ENCODE measurements at places on chromosomes 3 and 15.

DNA sequence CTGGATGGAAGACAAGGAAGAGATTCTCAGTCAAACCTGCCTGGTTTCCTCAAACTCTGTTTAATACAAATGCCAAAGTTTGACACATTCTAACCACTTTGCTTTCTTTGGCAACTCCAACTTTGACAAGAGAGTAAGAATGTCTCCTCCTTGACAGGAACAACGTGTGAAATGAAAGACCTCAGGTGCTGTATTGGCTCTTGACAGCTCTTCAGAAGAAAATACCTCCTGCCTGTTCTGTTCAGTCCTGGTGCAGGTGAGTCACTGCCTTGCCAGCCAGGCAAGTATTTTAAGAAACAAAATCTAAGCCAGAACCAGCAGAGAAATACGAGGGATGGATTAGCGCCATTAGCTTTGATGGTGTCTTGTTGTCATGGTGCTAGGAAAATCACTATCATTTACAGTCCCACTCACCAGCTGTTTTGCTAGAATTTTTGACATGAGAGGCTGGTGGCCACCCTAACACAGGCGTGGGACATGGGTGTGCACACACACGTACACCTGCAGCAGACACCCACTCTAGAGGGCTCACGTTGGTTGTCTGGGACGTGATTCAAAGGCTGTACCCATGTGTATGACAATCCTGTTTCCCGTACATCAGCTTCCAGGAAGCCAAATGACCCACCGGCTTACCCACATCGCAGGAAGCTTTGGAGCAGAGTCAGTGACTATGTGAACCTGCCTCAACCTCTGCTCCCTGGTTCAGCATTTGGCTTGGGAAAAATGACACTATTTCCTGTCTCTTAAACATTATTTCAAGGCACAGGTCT lies 60.4 kb downstream of the CCNL1 start:
- no peak for DNase-seq

DNA sequence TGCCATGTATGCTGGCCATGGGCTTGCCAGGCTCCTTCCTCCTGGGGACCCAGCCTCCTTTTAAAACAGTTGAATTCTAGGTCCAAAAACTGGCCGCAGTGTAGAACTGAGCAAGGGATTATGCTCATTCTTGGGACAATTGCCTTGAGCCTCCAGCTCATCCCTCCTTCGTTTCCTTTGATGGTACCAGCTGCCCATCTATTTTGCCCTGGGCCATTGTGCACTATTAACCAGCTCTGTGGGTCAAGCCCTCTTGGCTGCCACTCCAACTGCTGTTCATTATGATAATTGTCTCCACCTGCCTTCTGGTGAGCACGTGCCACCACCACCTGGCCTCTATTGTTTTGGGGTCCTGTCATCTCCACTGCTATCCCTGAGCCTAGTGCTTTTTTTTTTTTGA lies 75.8 kb upstream of the SYN2 start:
- peak; percentile 13 for DNase-seq

DNA sequence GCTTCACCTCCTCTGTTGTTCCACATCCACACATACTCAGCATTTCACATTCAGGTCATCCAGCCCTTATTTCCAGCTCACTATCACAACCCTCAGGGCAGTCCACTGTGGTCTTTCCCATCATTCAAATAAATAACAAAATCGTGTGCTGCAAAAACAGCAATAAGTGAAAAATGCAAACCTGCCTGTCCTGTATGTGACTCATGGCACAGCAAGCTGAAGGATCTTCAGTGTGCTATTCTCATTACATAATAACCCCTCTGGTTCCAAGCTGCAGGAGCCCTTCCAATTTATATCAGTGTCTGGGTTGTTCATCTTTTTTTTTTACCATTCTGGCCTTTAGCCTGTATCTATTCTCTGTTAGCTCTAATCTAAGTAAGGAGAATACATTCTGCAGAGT lies 185.3 kb upstream of the UBE2E2 start:
- no peak for DNase-seq

GRCh38 chr15:50256188-50257041 lies 9.1 kb downstream of the HDC start:
- DNase-seq, result no peak

DNA sequence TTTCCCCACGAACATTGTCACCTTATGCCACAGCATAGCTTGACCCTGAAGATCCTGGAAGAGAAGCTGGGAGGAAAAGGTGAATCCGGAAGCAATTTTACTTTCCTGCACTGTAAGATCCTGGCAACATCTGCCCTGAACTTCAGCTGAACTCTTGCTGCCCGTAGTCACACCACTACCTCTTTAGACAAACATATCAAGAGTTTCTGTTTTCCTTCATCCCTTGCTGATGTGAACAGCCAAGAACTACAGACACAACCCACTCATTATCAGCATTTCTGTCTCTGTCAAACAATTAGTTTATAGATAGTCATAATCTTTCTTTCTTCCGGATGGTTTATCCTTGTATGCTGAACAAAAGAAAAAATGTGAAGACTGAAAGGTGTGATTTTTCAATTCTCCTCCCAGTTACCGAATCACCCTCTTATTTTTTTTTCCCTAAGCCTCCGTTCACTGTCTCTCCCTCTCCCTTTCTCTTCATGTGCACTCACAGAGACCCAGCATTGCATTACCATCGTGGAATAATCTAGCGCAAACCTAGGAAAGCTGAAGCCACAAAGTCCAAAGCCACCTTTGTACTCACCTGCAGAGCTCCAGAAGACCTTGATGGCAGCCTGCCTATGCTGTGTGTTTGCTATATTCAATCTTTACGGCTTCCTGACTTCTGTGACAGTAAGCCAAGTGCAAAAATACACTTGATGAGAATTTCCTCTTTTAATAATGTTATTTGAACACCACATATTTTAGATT lies 229.2 kb downstream of the CDIN1 start:
- DNase-seq, result no peak

DNA sequence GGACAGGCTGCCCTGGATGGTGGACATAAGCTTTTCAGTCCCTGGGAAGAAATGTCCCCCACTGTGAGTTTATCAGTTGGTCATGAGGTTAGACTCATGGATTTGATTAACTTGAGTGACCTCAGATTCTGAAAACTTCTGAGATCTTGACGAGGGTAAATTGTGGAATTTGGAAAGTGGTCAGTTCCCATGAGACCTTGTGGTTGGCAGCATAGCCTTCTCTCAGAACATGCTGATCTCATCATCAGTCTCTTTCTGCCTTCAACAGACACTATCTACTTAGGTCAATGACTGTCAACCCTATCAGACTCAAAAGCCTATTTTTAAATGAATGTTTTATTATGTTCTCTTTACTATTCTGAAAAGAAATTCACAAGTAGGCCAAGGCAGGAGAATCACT lies 45.6 kb upstream of the NDUFB4 start:
- DNase-seq, result no peak

DNA sequence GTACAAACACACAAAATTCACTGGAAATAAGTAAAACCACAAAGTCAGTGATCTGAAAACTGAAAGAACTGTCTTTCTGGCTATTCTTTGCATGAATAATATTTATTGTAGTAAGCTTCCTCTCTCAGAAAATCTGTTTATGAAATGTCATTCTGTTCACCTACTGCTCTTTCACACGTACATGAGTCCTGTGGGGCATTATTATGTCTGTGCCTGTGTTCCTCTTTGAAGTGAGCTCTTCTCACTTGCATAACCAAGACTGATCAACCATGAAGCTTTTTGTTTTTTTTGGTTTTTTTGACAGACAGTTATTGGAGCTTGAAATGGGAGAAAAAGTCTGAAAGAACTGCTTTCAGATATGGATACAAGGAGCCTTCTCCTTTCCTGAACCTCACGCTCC lies 195.8 kb downstream of the PLCH1 start:
- DNase-seq, result no peak

DNA sequence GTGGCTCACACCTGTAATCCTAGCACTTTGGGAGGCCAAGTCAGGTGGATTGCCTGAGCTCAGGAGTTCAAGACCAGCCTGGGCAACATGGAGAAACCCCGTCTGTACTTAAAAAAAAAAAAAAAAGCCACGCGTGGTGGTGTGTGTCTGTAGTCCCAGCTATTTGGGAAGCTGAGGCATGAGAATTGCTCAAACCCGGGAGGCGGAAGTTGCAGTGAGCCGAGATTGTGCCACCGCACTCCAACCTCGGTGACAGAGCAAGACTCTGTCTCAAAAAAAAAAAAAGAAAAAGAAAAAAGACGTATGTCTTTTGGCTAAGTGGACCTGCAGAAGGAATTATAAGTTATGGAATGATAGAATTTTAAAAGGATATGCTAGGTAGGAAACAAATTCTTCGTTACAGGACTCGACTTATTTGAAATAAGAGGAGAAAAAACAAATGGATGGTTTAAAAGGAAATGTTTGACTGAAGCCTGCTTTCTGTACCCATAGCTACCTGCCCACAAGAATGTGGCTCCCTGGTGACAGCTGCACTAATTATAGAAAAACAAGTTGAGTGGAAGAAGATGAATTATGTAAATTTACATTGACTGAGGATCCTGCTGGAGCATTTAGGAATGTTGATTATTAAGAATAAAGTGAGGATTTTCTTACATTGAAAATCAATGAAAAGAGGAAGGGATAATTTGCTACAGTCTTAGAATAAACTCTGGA lies 36.0 kb upstream of the SKIL start:
- DNase-seq, result no peak

GRCh38 chr15:31263751-31264558 lies 62.7 kb upstream of the KLF13 start:
- peak; percentile 64 for DNase-seq

- DNase-seq, result no peak
These were observed 6.6 kb upstream of the CCR8 start for GRCh38 chr3:39322936-39323335.

DNA sequence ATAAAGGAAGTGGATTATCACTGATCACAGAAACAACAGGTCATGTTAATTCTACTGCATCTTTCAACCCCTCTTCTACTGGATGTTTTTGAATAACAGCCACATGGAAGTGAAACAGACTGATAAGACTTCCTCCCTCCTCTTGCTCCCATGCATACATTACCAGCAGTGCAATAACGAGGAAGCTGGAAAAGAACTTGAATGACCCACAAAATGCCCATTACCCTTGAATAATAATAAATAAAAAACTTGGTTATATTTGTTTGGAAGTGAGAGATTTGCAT lies 51.6 kb downstream of the RARB start:
- no peak for DNase-seq

DNA sequence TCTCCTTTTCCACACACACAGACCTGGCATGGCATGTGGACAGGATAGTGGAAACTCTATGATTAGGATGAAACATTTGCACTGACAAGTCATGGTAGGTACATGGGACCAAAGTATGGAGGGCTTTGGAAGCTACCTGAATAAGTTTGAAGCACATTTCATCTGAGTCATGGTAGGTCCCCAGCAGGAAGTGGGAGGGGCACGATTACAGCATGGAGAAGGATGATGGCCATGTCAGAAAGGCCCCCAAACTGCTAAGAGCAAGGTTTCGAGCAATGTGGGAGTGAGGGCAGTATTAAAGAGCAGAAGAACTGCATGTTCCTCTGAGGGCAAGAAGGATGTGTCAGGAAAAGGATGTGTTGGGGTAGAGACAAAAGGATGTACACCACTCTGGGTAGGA lies 51.5 kb upstream of the CSTA start:
- no peak for DNase-seq

GRCh38 chr3:23319366-23320312 lies 116.5 kb downstream of the UBE2E2 start:
- no peak for DNase-seq

- no peak for DNase-seq
These were observed 160.7 kb downstream of the BBX start for GRCh38 chr3:107683447-107683846.

GRCh38 chr3:130323503-130323902 lies 22.0 kb upstream of the COL6A5 start:
- no peak for DNase-seq

DNA sequence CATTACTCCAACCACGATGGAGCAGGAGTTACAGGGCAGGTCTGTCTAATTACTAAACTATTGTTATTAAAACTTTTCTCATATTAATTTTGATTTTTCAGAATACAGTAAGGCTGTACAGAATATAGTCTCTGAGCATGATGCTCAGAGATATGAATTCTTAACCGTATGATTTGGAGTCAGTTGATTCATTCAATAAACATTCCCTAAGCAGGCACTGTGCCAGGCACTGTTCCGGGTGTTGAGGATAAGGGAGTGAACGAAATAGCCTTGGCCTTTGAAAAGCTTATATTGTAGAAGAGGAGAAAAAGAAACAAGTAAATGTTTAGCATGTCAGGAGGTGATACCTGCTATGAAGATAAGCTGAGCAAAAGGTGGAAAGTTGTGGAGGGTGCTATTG lies 187.3 kb downstream of the KCNAB1 start:
- no peak for DNase-seq

- no peak for DNase-seq
These were observed 65.3 kb upstream of the CD96 start for GRCh38 chr3:111476701-111477100.

- no peak for DNase-seq
These were observed 29.7 kb upstream of the KLF13 start for GRCh38 chr15:31296646-31297574.

GRCh38 chr15:57273402-57273801 lies 102.9 kb upstream of the CGNL1 start:
- peak; percentile 90 for DNase-seq

GRCh38 chr3:175150812-175151401 lies 291.8 kb downstream of the NAALADL2 start:
- DNase-seq, result peak; percentile 68

DNA sequence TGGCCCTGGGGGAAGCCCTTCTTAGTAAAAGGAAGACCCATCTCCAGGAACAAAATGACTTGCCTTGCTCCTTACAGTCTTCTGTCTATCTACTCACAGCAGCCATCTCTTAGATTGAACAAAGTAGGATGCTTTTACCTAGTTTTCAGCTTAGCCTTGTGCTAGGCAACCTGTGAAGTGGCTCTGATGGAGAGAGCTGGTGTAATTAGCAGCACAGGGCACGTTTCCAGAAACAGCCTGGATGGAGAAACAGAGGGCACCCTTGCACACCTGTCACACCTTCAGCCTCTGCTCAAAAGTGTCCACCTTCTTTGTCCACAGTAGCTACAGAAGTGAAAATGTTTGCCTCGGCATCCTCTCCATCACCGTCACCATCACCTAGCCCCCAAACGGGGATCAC lies 292.9 kb downstream of the RORA start:
- DNase-seq, result peak; percentile 3

- DNase-seq, result no peak
These were observed 341.8 kb upstream of the TBL1XR1 start for GRCh38 chr3:177538750-177539730.

DNA sequence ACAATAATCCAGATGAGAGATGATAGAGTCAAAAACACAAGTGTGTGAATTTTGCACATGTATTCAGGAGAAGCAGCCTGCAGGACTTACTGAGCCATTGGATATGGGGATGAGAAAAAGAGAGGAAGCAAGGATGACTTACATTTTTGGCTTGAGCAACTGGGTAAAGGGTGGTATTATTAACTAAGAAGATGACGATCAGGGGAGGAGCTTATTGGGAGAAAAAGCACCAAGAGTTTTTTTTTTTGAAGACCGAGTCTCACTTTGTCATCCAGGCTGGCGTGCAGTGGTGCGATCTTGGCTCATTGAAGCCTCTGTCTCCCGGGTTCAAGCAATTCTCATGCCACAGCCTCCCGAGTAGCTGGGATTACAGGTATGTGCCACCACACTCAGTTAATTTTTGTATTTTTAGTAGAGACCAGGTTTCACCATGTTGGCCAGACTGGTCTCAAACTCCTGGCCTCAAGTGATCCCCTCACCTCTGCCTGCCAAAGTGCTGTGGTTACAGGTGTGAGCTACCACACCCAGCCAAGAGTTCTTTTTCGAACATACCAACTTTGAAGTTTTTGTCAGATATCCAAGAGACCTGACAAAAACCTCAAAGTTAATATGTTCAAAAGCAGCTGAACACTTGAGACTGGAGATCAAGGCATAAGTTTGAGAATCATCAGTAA lies 14.8 kb upstream of the SH3BP5 start:
- DNase-seq, result no peak

GRCh38 chr15:86139828-86140227 lies 60.2 kb downstream of the AGBL1 start:
- DNase-seq, result no peak

Measured in NCI-H1105 (cell line).